ENCODE measurements at places on chromosomes 13 and 19.

GRCh38 chr13:90997951-90998350 is 349.5 kb upstream of the MIR17HG start:
- no peak for DNase-seq

DNA sequence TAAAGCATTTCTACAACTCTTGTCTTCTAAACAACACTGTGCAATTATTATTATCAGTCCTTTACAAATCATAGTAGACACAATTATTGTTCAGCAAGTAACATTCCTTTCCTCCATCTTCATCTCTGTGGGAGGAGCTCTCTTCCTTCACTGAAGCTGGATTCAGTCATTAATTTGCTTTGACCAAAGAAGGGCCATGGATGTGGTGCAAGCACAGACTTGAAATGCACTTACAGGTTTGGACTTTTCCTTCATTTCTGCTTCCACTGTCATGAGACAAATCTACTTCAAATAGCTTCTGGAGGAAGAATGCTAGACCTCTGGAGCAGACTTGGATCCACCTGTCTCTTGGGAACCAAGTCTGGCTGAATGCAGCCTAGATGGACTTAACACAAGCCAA is 336.6 kb upstream of the SLITRK6 start:
- DNase-seq: no peak

GRCh38 chr19:19514215-19514657 is 1.1 kb downstream of the TSSK6 start:
- peak; percentile 32 for DNase-seq

GRCh38 chr13:32783067-32783466 is 196.8 kb downstream of the PDS5B start:
- DNase-seq: no peak

- no peak for DNase-seq
These were observed 10.5 kb downstream of the OR10H3 start for GRCh38 chr19:15748239-15748638.

GRCh38 chr13:20772401-20773131 is 1.2 kb downstream of the EEF1AKMT1 start:
- DNase-seq: no peak

DNA sequence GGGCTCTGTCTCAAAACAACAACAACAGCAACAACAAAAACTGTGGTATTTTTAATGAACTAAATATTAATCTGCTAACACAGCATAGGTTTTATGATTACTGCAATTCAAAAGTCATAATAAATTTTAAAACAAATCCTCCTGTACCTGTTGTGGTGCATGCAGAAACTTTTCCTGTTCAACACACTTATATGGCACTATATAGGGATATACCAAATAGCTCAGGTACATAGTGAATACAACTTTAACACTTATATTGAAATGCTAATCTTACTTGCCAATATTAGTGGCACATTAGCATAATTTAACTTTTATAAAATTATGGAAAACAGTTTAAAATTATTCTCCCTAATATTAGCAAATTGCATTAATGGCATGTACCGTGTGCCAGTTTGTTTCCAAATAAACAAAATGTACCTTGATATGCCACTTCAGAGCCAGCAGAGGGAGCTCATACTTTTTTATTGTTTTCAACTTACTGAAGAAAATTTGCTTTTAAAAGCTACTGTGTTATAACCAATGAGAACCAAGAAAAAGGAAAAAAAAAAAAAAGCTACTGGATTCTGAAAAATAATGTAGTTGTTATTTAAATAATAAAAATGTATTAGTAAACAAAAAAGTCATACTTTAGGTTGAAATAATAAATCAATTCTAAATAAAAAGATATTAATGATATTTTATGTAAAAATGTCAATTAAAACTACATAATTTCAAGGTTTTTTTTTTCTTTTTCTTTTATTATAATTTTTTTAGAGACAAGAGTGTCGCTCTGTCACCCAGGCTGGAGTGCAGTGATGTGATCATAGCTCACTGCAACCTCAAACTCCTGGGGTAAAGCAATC is 18.0 kb upstream of the RBM26 start:
- no peak for DNase-seq
